ENCODE measurements at places on chromosomes 7 and 10.

GRCh38 chr10:114779803-114780576, 41.6 kb upstream of the FHIP2A start:
- DNase-seq, result no peak

DNA sequence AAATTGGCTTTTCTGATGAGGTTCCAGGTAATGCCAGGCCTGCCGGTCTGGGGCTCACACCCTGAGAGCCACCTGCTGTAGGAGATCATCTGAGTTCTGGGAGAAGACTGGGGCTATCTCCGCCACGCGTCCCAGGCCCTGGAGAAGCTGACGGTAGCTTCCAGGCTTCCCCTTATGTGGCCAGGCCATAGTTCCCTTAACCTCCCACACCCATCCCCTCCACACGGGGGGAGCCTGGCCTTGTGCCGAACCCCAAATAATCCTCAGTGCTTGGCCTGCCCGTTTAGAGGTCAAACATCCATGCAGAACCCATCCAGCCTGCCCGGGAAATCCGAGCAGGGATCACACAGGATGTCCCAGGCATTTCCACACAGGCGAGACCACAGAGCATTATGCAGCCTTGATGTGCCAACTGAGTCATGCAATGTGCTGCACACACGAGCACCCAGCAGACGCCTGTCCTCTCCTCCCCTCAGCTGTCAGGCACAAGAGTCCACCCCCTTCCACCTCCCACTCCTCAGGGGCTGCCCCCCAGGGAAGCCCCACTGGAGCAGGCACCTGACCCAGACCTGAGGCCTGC, 176.2 kb downstream of the PRKAG2 start:
- no peak for DNase-seq

DNA sequence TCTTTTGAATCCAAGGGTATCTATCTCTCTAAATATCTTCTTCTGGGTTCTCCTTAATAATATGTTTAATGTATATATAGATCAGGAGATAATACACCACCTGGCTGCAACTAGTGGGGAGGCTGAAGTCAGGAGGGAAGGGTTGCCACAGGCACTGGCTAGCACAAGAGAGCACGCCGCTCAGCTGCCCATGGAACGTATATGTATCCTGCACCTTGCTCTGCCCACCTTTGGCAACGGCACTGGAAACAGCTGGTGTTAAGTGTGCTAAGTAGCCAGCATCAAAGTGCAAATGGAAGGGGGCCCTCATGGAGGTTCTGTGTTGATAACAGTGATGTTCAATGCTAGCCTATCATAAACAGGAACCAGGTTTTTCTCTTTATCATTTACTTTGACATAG, 49.8 kb upstream of the FAM133B start:
- peak; percentile 91 for DNase-seq

- DNase-seq, result no peak
Observed at GRCh38 chr7:131564640-131565039, 8.2 kb upstream of the PODXL start.

- DNase-seq, result no peak
Observed at GRCh38 chr7:123282181-123282580, 82.4 kb upstream of the SLC13A1 start.

GRCh38 chr10:124002391-124003069, 90.9 kb downstream of the CHST15 start:
- DNase-seq, result no peak

DNA sequence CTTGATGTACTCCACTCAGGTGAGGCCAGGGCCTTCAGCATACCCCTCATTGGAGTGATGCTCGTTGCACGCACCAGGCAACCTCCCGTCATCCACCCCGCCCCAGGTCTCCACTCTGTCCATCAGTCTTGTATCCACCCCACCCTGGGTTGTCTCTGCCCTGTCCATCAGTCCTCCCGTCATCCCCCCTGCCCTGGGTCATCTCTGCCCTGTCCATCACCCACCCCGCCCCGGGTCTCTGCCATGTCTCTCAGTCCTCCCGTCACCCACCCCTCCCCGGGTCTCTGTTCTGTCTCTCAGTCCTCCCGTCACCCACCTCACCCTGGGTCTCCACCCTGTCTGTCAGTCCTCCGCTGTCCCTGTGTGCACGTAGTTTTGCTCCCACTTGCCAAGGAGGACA, 59.9 kb downstream of the WDR37 start:
- DNase-seq, result no peak

DNA sequence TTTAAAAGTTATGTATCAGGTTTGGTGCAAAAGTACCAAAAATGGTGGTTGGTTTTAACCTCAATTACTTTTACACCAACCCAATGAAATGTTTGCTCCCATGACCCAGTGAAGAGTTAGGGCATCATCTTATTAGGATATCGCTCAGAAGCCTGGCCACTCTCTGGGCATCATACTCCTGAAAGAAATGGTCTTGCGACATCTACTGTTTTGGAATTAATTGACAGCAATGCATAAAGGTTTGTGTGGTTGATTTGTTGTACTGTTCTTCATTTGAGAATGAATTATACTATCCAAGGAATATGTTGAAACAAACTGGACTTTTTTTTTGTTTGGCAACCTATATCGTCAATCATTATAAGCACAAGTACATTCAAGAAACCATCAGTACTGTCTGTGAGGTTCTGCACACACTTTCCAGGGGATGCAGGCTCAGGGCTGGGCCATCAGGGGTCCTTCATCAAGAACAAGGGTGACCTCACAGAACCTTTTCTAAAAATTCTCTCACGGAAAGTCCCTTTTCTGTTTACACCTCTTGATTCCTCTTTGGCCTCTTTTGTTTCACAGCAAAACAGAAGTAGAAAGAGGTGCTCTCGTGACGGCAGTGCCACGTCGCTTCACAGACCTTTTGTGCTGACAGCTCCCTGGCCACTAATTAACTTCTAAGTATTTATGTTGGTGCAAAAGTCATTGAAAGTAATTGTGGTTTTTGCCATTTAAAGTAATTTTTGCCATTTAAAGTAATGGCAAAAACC, 117.2 kb upstream of the KLF6 start:
- DNase-seq, result no peak

GRCh38 chr10:113709221-113709838, 29.6 kb downstream of the CASP7 start:
- no peak for DNase-seq

DNA sequence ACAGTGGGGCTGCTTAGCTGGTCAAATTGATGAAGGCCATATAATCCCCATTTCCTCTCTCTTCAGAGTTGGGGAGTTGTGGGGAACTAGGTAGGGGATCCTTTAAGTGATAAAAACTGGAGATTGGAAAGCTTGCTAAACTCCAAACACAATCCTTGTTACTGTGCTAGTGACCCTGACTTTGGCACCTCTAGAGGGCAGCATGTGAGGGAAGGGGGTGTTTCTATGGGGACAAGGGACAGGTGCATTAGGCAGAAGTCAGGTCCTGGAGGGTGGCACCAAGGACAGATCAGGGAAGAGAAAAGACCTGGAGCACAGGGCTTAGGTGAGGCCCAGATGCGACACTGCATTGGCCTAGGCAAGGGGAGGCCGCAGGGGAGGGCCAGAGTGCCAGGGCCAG, 66.9 kb downstream of the CDHR3 start:
- no peak for DNase-seq

GRCh38 chr7:149011491-149011890, 16.8 kb downstream of the PDIA4 start:
- no peak for DNase-seq

- DNase-seq, result no peak
Observed at GRCh38 chr10:130812381-130813148, 499.0 kb downstream of the TCERG1L start.

GRCh38 chr7:44376429-44377133, 51.2 kb upstream of the CAMK2B start:
- no peak for DNase-seq

- DNase-seq, result no peak
Observed at GRCh38 chr10:13221572-13221971, 12.6 kb downstream of the UCMA start.

DNA sequence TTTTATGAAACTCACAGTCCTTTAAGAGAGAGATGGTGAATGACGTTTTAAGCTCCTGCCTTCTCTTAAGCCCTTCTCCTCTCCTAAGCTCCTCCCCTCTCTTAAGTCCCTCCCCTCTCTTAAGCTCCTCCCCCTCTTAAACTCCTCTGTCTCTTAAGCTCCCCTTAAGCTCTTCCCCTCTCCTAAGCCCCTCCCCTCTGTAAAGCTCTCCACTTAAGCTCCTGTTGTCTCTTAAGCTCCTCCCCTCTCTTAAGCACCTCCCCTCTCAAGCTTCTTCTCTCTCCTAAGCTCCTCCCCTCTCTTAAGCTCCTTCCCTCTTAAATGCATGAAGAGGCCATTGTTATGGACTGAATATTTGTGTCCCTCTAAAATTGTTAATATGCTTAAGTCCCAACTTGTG, 1180.6 kb upstream of the AUTS2 start:
- no peak for DNase-seq

GRCh38 chr7:110797656-110798055, 293.3 kb upstream of the LRRN3 start:
- DNase-seq, result no peak

DNA sequence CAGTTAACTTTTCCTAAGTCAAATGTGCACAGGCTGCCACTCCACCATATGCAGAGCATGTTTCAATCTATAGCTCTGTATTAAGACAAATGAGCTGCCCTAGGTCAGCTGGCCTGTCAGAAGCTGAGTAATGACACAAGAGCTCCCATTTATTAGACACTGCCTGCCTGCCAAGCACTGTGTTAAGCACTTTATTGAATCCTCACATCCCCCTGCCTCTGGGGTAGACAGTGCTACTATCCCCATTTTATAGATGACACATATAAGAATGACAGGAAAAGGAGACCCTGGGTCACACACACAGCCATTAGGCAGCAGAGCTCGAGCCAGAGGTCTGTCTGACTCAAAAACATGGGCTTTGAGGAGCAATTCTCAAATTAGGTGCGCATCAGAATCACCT, 179.8 kb upstream of the PDE1C start:
- DNase-seq, result no peak

GRCh38 chr10:7969623-7970022, 84.9 kb upstream of the GATA3 start:
- DNase-seq, result no peak

DNA sequence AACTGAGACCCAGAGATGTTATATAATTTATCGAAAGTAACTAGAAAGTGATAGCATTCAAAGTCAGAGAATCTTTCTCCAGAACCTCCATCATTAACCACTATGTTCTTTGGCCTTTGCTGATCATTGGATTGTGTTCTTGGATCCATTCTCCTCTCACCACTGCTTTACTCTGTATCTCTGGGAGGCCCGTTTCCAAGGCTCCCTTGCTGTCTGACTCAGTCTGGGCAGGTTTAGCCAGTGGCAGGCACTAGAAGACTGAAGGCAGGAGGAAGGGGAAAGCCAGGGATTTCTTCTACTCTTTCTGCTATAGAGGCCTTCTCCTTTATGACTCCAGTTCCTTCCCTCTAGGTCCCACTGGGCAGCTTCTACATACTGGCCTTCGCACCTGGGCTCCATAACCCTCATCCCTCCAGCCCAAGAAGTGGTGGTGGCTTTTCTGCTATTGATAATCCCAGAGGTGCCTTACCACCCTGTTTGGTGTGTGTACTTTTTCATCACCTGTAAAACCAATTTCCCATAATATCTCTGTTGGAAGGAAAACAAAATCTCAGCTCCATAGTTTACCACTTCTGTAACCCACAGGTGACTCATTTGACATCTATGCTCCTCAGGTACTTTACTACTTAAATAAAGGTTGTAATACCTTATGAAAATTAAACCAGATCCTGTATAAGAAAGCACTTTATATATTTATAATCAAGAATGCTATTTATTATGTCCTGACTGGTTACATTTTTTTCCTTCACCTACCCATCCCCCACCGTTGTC, 36.0 kb downstream of the BCAP29 start:
- DNase-seq, result no peak

- DNase-seq, result peak; percentile 39
Observed at GRCh38 chr7:76509931-76510877, at the start of gene UPK3B. TSS of gene UPK3B (plus strand) at chr7:76510552. CDS start at chr7:76510653, 101 bp downstream.

DNA sequence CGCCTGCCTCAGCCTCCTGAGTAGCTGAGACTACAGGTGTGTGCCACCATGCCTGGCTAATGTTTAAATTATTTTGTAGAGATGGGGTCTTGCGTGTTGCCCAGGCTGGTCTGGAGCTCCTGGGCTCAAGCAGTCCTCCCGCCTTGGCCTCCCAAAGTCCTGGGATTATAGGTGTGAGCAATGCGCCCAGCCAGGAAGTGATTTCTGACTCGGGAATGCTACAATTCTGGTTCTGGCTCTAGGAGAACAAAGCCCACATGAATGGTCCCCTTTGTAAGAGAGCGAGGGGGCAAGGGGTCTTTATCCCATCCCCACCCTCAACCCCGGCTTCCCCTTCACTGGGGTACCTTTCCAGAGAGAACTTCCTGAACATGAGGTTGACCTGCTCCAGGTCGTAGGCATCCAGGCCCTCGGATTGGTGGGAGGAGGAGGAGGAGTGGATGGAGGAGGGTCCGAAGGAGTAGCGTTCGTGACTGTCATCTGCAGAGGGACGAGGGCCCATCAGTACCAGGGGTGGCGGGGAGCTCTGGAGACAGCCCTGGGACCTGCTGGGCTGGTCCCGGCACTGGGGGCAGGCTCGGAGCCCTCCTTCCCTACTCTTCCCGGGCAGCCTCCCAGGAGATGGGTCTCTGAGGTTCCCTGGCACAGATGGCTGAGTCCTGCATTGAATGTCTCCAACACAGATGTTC, 79.9 kb upstream of the GNA12 start:
- no peak for DNase-seq

DNA sequence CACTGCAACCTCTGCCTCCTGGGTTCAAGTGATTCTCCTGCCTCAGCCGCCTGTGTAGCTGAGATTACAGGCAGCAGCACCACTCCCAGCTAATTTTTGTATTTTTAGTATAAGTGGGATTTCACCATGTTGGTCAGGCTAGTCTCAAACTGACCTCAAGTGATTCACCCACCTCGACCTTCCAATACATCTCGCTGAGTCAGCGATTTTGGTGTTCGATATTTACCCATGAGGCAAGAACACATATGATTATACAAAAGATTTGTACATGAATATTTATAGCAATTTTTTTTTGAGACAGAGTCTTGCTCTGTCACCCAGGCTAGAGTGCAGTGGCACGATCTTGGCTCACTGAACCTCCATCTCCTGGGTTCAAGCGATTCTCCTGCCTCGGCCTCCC, 19.8 kb downstream of the PNLIP start:
- DNase-seq, result no peak

DNA sequence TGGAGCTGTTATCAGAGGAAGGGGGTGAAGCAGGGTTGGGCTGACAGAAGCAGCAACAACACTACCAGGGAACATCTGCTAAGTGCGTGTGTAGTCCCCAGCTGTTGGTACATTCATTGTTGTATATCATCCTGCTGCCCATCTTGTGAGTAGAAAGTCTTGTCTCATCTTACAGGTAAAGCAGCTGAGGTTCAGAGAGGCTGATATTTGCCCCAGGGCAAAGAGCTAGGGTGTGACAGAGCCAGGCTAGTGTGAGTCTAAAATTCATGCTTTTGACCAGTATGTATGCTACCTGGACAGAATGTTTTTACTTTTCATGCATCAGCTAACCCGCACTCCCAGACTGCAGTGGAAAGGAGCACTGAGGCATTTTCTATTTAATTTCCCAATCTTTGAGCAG, 221.6 kb downstream of the STK31 start:
- DNase-seq, result no peak

- DNase-seq, result peak; percentile 78
Observed at GRCh38 chr7:157432541-157432956, 95.7 kb downstream of the DNAJB6 start.
